ENCODE measurements at places on chromosomes 2 and 18. TPM values are rescaled to one million over a fixed set of nuclear protein-coding genes. Genes with fewer than 3 reads are reported as not detected.

GRCh38 chr2:161307676-161308075 lies 549 bp upstream of the PSMD14 start:
- DNase-seq = peak; percentile 3

Gene SLC9A2
- 3.0 TPM for polyA plus RNA-seq

DNA sequence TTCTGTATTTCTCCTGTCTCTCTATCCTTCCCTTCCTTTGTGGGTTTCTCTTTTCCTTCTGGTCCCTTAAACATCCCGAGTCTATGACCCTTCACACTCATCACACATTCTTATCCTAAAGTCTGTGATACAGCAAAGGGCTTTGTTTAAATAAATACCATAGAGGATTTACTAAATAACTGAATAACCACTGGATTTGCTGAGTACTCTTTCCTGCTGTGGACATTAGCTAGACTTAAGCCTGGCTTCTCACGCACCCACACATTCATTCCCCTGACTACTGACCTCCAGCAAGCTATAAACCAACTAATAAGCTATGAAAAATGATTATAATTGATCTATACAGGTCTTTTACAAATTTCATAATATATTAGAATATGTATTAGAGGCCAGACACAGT lies 76.6 kb downstream of the COL4A3 start:
- no peak for DNase-seq

Gene MARCHF4
- 10.1 TPM for polyA plus RNA-seq

DNA sequence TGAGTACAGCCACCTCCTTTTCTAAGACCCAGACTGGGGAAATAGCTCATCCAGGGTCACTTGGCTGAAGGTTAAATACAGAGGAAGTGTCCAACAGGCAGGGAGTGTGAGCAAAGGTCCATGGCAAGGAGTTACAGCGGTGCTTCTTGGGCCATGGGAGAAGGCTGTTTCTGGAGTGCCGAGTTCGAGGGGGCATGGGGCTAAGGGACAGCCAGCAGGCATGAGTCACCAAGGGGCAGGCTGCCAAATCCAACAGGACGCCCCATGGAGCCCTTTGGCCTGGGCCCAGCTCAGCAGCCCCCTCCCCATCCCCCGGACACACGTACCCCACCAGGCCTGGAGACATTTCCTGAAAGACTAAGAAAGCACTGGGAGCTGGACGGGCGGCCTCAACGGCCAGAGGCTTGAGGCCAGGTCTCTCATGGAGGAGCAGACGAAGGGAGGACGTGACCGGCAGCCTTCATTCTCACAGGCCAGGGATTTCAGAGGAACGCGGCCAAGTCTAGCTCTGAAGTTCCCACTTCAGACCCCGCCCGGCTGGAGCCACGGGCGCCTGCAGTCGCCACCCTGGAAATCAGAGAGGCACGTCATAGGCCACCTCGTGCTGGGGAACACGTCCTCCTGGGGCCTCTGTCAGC lies 160.4 kb downstream of the SMAD7 start:
- DNase-seq = no peak

DNA sequence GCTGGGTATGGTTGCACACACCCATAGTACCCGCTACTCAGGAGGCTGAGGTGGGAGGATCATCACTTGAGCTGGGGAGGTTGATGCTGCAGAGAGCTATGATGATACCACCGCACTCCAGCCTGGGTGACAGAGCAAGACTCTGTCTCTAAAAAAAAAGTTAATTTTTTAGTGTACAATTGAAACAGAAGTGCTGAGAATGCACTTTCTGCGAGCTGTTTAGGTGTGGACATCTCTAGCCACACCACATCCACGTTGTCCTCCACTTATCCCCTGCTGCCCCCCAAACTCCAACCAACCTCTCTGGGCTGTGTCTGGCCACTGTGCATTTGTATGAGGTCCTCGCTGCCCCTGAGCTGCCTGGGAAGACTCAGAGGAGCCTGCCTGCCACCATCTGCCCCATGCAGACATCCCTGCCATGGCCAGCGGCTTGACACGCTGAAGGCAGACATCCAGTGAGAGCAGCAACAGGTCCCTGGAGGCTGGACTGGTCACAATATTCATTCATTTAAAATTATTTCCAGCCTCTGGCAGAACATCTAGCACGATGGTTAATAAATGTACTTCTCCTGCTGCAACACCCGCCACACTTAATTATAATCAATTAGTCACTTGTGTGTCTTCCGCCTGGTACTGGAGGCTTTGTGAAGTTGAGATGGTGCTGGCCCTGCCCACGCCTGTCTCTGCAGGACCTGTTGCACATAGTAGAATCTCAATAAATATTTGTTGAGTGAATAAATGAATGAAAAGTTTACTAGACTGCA lies 3.7 kb upstream of the AFF3 start:
- DNase-seq = no peak

GRCh38 chr2:100903534-100904258 lies 83.8 kb downstream of the NPAS2 start:
- DNase-seq = peak; percentile 55

- no peak for DNase-seq
These were observed 213.4 kb downstream of the CDH20 start for GRCh38 chr18:61546590-61546989.

DNA sequence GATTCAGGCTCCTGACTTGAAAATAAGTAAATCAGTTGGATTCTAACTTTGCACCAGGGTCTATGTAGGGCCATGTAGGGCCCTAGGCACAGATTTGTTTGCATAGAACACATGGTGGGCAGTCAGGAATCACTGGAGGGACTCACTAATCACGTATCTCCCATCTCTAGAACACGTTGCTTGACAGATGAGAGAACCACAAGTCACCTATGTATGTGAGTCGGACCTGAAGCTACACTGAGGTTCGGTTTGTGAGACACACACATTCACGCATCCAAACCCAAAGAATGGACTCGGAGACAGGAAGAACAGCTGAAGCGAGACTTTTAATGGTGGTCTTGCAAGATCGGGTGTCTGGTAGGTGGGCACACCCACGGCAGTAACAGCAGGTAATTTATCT lies 157.0 kb downstream of the ZNF516 start:
- no peak for DNase-seq

DNA sequence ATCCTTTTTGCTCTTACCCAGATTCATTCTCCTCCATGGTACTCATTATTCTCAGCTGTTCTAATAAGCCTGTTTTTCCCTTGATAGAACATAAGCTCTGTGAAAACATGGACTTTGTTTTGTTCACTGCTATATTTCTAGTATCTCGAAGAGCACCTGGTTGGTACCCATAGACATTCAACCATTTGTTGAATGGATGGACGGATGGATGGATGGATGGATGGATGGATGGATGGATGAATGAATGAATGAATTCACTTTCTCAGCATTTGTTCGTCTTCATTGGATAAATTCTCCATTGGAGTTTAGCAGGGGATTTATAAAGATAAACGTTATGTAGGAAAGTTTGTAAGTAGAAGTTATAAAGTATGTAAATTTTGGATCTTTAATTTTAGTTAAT lies 2.9 kb downstream of the FAM171B start:
- DNase-seq = no peak

- no peak for DNase-seq
These were observed 48.9 kb downstream of the FRZB start for GRCh38 chr2:182817558-182817957.

DNA sequence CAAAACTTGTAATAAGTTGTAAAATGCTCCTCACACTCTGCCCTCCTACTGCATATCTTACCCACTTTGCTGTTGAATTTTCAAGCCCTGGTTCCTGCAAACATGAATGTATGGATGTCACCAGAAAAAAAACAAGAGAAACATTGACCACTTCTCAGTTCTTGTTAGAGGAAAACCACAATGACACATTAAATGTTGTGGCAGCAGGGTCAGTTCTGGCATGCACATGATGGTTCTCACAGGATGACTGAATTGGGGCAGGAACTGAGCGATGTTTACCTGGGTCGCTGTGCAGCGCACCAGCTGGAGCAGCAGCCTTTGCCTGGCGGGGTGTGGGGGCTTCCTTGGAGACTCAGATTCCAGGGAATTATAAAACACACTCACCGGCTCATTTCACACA lies 14.0 kb upstream of the PRKCE start:
- no peak for DNase-seq

DNA sequence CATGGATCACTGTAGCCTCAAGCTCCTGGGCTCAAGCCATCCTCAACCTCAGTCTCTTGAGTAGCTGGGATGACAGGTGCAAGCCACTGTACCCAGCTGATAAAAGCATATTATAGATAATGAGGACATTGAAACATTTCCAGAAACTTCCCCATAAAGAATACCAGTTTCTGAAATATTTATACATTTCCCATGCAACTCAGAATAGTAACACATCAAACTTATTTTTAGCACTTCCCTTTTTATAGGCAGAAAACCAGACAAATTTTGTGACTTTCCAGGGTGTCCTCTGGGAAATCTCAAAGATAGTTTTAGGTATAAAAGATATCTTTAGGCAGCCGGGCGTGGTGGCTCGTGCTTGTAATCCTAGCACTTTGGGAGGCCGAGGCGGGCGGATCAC lies 25.1 kb upstream of the DPYSL5 start:
- DNase-seq = no peak

DNA sequence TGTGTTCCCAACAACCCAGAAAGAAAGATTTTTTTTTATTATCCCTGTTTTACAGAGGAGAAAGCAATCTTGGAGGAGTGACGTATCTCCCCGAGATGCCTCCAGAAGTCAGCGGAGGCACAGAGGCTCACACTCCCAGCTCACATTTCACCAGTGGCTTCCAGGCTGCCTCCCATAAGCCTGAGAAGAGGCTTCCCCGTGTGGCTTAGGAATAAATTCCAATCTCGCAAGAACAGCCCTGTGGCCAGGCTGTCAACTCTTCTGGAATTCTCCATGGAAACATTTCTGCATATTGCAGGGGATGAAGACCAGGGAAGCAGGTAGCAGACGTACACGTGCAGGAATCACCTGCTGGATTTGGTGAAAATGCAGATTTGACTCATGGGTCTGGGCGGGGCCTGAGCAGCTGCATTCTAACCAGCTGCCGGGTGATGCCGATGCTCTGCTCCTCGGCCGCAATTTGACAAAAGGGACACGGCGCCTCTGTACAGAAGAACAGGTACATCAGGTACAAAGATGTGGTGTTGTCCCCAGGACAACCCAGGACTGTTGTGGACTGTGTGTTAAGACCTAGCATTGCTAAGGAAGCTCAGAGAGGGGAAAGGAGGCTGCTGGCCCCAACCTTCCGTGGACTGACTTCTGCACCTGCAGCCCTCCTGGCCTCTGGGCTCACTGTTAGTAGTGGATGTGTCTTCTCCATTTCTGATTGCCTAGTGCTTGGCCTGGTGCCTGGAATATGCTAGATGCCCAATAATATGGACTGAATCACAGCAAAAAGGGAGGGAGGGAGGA lies 114.2 kb upstream of the ID2 start:
- no peak for DNase-seq

DNA sequence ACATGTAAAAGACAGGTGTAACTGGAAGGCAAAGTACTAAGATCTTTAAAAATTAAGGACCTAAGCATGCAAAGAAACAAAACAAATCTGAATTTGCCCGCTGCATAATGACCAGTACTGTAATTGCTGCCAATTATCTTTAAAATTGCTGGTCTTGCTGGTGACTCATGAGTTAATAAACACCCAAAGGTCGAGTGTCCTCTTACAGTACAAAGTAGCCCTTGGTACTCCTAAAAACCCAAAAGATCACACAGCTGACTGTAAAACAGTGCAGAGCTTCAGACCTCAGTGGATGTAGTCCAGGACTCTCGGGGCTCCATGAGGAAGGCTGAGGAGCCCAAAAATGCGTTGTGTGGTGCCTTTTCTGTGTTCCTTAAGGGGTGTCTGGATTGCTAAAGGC lies 308.7 kb downstream of the CNTNAP5 start:
- DNase-seq = no peak

- peak; percentile 79 for DNase-seq
These were observed 455 bp upstream of the DLX1 start for GRCh38 chr2:172084645-172085459.

All from A549 (cell line).